Choroid plexus epithelial cell (primary cell): ENCODE measurements at places on chromosomes 16 and 17.

GRCh38 chr16:978403-978802 is 3.2 kb upstream of the SOX8 start:
- no peak for DNase-seq

- DNase-seq = no peak
Observed at GRCh38 chr17:1802429-1802828, 27.3 kb downstream of the SMYD4 start.

GRCh38 chr16:1441391-1441829 is 2.9 kb downstream of the CCDC154 start:
- no peak for DNase-seq

DNA sequence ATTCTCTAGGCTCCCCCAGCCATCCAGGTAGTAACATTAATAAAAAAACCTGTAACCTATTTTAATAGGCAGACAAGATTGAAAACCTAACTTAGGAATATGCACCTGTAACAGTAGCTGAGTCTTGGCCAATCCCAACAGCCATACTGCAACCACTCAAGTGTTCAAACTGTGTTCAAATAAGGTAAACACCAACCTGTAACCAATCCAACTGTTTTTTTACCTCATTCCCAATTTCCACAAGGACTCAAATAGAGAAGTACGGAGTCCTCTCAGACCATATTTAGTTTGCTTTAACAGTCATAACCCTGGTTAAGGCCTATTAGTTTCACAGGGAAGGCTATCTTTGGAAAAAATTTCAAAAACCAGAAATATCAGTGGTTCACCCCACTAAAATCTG is 40.4 kb upstream of the NOS2 start:
- DNase-seq = no peak

- DNase-seq = no peak
Observed at GRCh38 chr17:50967795-50968194, 101.6 kb upstream of the TOB1 start.

- DNase-seq = no peak
Observed at GRCh38 chr16:84834403-84834772, 14.6 kb downstream of the CRISPLD2 start.

- no peak for DNase-seq
Observed at GRCh38 chr17:42252597-42253550, 23.3 kb downstream of the STAT5B start.

DNA sequence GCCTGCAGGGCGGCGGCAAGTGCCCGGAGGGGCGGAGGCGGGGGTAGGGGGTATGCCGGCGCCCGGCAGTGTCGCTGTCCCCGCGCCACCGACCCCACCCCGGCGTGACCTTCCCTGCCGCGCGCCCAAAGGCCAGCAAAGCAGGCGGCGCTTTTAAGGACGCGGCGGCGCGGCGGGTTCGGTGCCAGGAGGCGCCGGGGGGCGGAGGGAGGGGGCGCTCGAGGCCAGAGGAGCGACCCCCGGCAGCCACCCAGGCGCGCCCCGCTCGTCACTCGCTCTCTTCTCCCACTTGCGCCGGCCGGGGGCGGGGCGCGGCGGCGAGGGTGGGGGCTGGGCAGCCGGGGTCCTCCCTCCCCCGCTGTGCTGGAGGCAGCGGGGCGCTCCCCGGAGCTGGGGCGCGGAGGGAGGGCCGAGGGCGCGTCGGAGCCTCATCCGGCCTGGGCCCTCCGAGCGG is 8.6 kb upstream of the BAHCC1 start:
- no peak for DNase-seq

DNA sequence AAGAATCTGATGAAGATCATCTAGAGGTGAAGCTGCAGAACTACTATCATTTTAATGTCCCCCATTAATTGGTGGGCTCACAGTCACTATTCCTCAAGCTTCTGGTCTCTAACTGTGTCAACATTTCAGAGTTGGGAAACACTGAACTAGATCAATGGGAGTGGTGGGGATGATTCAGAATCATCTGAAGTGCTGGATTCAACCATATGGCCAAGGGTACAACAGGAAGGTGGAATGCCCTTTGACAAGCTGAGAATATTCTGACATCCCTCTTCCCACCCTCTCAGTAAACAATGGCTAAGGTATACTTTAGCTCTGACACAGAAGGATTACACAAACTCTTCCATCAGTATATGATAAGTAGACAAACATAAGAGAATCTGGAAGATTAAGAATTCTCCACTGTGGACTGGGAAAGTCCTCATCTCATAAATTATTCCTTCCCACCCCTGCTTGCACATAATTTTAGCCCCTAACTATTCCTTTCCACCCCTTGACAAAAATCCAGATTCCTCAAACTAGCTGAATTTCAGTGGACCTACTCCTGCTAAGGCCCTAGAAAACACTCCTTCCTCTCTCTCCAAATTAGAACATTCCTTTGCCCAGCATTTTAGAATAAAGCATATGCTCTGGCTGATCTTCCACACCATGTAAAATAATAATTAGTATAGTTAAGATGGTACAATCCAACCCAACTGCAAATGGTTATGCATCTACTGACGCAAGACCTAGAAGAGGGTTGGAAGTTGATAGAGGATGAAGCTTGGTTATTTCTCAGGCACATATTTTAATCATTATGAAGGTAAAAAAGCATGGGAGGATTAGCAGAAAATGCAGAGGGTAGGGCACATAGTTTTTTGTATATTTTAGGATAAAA is 16.3 kb upstream of the RFFL start:
- peak; percentile 61 for DNase-seq

DNA sequence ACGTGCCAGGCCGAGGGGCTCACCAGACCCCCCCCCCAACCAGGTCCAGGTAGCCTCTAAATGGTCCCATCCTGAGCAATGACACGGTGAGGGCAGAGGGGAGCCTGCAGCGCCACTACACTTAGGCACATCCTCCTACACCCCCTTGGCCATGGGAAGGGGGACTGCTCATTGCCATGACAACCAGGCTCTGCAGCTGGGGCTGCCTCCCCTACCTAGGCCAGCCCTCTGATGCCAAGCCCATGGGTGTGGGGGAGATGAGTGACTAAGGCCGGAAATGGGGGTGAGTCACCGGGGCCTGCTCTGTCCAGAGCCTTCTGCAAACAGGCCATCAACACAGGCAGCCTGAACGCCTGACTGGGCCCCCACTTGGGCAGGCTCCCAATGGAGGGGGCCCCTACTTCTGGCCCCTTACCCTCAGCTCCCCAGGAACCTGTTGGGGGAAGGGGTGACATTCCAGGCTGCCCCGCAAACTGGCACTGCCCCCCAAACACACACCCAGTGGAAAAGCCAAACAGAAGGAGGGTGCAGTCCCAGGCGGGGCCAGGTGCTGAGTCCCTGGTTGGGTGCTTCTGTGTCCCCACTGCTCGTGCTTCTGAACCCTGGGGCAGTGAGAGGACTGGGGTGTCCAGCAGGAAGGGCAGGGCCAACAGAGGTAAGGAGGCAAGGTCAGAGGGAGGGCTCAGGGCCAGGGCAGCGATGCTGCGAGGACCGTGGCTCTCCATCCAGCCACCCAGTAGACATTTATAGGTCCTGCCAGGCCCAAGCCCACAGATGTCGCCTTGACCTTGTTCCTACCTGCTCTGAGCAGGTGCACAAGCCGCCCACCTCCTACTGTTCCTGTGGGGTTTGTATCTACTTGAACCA is 8.2 kb downstream of the PLCD3 start:
- DNase-seq = peak; percentile 81

GRCh38 chr16:28130099-28131088 is 66.9 kb upstream of the GSG1L start:
- no peak for DNase-seq

GRCh38 chr17:80363120-80363515 is 51.8 kb upstream of the ENDOV start:
- DNase-seq = peak; percentile 6
